Stimulated activated CD4-positive, alpha-beta T cell treated with anti-CD3 and anti-CD28 coated beads, Interleukin-1b, Interleukin-23, amount 100 ng/mL, for 1 hour (primary cell): ENCODE measurements at places on chromosomes 12 and 14.

- DNase-seq = no peak
These were observed 912.4 kb downstream of the VRK1 start for GRCh38 chr14:97709552-97709951.

GRCh38 chr12:30026621-30027234, 243.0 kb upstream of the TMTC1 start:
- no peak for DNase-seq

- DNase-seq = no peak
These were observed 15.5 kb downstream of the E2F7 start for GRCh38 chr12:77049767-77050353.

DNA sequence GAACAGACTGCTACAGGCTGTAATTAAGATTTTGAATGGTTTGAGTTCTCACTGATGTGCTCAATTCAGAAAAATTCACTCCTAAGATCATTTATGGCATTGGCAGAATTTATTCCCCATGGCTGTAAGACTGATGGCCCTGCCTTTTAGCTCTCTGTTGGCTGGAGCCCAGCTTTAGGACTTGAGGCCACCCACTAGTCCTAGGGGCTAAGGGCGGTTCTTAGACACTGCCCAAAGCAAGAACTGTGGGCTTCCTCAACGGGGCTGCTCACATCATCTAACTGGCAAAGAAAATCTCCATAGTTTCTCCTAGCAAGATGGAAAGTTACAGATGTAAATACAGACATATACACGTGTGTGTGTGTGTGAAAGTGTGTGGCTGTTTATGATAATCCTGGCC, 3.4 kb upstream of the CCER1 start:
- DNase-seq = no peak

GRCh38 chr14:60303745-60304144, 54.7 kb downstream of the PPM1A start:
- DNase-seq = no peak

- no peak for DNase-seq
These were observed 76.7 kb downstream of the SCAF11 start for GRCh38 chr12:45913631-45914030.

- DNase-seq = no peak
These were observed 17.3 kb downstream of the SLC25A47 start for GRCh38 chr14:100340423-100340813.

DNA sequence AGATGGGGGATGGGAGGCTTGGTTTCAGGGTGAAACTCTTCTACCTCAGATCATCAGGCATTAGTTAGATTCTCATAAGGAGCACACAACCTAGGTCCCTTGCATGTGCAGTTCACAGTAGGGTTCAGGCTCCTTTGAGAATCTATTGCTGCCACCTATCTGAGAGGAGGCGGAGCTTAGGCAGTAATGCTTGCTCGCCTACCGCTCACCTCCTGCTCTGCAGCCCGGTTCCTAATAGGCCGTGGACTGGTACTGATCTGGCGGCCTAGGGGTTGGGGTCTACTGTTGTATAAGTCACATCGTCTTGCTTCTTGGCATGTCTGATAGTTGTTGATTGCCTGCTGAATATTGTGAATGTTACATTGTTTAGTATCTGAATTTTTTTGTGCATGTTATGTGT, 12.2 kb downstream of the SCYL2 start:
- DNase-seq = no peak

DNA sequence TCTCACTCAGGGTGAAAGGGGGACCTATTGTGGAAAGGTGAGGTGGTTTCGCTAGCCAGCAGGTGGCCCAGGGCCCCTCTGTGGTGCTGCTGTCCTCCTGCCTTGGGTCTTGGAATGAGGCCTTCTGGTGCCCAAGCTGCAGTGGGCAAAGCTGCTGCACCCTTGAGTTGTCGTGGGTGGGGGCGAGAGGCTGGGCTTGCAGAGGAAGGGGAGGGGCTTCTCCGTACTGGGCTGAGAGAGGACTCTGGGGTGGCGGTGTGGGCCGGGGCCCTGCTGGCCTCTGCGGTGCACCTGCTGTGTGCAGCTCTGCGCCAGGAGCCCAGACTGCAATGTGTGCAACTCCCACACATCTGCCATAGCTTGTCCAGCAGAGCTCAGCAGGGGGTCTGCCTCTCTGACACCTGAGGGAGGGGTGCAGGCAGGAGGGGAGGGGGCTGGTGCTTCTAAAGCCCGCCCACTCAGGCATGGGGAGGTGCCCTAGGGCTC, 145.8 kb downstream of the KIF26A start:
- no peak for DNase-seq

GRCh38 chr12:113248842-113249435, 27.7 kb downstream of the TPCN1 start:
- no peak for DNase-seq

DNA sequence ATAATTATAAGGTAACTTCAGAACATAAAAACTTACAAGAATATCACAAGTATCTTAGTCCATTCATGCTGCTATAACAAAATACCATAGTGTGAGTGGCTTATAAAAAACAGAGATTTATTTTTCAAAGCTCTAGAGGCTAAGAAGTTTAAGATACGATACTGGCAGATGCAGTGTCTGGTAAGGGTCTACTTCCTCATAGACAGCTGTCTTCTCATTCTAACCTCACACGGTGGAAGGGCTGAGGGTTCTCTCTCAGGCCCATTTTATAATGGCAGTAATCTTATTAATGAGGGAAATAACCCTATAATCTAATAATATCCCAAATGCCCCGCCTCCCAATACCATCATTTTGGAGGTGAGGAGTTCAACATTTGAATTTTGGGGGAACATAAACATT, 23.7 kb upstream of the OSBPL8 start:
- no peak for DNase-seq

DNA sequence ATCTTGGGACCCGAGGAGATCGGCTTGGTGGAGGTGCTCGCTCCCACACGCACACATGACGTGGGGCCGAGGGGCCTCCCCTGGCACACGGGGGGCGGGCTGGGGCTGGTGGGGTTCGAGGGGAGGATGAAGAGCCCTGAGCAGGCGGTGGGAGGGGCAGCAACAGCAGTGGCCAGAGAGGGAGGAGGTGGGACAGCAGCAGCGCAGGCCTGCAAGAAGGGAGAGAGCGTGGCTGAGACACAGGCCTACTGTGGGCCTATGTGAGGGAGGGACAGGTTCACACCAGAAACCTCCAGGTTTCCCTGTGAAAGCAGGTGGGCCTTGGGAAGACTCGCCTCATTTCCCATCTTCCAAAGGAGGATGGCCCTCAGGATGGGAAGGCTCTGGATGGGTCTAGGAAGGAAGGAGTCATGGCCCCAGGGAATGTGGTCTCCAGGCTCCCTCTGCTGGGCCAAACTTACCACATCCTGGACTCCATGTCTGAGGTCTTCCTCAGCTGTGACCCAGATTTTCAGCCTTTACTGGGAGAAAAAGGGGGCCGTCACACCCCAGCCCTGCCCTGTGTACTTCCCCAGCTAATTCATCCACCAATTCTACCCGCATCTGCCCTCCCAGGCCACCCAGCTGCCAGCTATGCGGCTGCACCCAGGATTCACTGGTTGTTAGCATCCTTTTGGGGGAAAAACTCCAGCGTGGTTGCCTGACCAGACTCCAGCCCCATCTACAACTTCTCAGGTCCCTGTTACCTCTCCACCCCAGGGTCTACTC, 2.8 kb downstream of the PIANP start:
- no peak for DNase-seq

DNA sequence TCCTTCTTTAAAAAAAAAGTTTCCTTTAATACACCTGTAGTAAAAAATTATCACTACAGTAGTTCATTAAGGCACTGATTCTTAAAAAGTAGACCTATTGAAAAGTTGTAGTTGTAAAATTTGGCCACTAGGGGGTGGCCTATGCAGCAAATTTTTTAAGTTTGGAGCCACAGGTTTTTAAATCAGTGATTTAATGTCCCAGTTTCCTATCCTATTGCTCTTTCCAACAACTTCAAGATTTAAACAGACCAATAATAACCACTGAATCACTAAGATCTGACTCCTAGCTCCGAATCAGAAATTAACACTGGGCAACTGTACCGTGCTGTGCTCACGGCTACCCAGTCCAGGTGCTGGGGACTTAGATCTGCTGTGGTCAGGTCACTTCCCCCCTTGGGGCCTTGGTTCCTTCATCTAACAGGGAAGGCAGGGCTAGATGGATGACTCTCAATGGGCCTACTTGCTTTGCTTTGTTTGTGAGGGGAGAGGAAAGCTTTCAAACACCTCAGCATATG, 279.3 kb downstream of the MED13L start:
- no peak for DNase-seq

- no peak for DNase-seq
These were observed 4.5 kb downstream of the LHX5 start for GRCh38 chr12:113467142-113467501.

DNA sequence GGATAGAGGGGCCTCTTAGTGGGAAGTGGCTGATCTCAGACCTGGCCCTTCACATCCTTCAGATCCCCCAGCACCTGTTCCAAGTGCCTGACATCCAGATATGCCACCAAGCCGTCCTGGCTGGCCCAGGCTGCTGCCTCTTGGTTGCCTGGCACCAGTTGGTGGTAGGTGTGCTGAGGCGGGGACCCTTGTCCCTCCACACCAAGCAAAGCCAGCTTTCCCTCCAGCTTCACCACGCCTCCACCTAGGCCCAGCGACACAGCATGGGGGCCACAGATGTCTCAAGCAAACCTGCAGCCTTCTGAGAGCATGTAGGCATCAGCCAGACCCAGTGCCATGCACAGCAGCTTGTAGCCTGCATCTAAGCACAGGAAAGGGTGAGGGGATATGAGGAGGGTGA, 3.5 kb upstream of the CD63 start:
- no peak for DNase-seq

- no peak for DNase-seq
These were observed 23.2 kb downstream of the GALNT9 start for GRCh38 chr12:132305991-132306884.

GRCh38 chr14:68688872-68689371, 103.9 kb downstream of the ZFP36L1 start:
- DNase-seq = no peak

DNA sequence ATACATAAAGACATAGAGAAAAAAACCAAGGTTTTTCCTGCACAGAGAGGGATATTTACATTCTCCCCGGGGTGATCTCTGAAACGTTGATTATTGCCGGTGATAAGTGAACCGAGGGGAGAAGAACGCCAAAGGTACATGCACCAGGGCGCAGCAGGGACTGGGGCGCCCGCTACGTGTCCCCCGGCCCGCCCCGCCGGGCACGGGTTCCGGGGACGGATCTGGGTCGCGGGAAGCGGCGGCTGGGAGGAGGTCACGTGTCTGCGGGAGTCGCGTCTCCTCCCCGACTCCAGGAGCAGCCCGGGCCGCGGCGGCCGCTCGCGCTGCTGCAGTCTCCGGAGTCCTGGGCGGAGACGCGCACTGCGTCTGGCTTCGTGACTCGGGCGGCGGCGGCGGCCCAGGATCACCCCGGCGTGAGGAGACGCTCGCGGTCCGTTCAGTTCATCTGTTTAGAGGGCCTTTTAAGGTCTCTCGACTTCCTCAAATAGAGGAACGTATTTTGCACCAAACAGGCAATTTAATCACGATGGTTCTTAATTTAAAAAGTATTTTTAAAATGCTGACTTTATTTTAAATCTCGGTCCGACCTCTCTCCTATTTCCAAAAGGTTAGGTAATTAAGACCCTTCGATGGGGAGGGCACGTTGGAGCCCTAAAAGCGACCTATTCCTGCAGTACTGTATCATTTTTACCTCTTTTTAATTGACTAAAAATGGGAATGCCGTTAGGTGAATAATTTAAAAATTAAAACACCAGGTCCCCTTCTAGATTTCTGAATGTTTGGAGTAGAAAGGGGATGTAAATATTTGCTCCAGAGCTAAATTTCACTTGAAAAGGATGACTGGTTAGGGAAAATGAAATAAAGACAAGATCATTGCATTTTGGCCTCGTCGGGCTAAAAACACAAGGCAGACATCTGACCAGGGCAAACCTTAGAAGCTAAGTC, 1.8 kb upstream of the BHLHE41 start:
- no peak for DNase-seq

DNA sequence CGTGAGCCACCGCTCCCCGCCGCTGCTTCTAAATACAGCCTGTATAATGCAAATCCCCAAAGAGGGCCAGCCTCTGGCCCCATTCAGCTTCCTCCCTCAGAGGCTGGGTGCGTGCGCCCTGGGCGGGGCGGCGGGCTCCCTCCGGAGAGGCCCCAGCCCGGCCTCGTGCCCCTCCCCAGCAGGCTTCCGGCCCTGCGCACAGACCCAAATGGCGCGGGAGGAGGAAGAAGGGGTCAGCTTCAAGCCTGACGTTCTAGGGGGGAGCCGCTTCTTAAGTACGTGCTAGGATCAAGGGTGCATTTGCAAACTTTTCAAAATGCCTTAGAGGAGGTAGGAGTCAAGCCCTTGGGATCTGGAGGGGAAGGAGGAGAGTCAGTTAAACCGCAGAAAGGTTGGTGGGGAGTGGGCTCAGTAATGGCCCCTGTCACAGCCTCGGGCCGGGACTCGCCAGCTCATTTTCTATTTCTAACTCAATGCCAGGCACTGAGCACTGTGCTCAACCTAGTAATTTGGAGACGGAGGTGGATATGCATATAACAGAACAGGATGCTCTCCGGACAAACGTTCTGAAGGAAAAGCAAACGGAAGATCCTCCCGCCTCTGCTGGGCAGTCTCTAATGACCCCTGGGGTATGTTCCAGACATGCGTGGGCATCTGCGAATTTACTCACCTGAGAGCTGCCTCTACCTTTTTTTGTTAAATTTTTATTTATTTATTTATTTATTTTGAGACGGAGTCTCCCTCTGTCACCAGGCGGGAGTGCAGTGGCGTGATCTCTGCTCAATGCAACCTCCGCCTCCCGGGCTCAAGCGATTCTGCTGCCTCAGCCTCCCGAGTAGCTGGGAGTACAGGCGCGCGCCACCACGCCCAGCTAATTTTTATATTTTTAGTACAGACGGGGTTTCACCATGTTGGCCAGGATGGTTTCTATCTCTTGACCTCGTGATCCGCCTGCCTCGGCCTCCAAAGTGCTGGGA, 32.3 kb downstream of the NINJ2 start:
- DNase-seq = peak; percentile 37

DNA sequence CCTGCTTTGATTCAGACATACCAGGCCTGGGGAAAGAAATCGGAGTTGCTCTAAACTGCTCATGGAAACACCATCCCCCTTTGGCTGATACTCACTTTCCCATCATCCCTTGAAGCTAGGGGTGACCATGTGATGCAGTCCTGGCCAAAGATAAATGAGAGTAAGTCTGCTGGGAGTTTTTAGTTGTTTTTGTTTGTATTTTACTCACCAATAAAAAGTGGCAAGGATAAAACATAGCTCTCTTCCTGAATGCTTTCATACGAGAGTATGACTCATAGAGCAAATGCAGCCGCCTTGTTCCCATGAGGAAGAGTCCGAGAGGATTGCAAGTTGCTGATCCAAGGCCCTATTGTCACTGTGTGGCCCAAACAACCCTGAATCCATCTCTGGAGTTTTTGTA, 126.4 kb upstream of the TMEM132C start:
- DNase-seq = no peak
